Neural cell (in vitro differentiated cells): ENCODE measurements at places on chromosomes 13 and 19. TPM values are rescaled to one million over a fixed set of nuclear protein-coding genes. Genes with fewer than 3 reads are reported as not detected.

Gene COX6B2
- 0.17 TPM in 1 of 2 replicates, not detected in the other for polyA plus RNA-seq

Gene DENND1C
- 0.17 TPM in 1 of 2 replicates, not detected in the other for polyA plus RNA-seq

Gene CBARP
- 18.2 and 24.5 TPM in 2 replicates for polyA plus RNA-seq

Gene PRX
- polyA plus RNA-seq, result 0.20 and 0.36 TPM in 2 replicates

Gene ZNF583
- 31.5 and 39.5 TPM in 2 replicates for polyA plus RNA-seq

Gene PSG2
- polyA plus RNA-seq, result not detected in 2 replicates

Gene RASA3
- polyA plus RNA-seq, result 8.5 and 10.8 TPM in 2 replicates

Gene UBE2L5
- polyA plus RNA-seq, result not detected in 2 replicates

Gene TPTE2
- 0.83 and 1.0 TPM in 2 replicates for polyA plus RNA-seq
